Lower lobe of right lung (tissue), 2 donors: ENCODE measurements at places on chromosomes 4 and X. TPM values are rescaled to one million over a fixed set of nuclear protein-coding genes. Genes with fewer than 3 reads are reported as not detected.

DNA sequence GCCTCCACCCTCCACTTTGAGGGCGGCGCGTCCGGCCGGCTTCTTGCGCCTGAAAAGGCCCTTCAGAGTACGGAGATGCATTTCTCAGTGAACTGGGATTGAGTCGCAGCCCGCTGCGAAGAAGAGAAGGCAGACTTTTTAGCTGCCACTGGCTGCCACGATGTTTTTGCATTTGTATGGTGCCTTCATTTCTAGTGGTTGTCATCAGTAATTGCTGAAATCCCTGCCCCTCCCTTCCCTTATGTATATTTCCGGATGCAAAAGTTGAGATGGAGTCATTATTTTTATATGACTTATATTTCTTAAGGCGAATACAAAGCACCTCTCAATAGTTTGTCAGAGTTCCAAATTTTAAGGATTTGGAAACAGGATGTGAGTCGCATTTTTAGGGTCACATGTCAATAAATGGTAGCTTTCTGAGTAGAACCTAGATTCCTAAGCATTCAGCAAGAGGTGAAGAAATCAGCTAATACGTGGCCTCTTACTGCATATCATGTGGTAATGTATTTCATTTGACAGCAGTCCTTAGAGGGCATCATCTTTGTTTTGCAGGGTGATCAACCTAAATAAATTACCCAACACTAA, 658 bp downstream of the ATP6AP2 start:
- DNase-seq, result no peak
- no peaks in the 10 kb centered on the region for H3K27me3 ChIP-seq
- no peaks in the 10 kb centered on the region for H3K36me3 ChIP-seq
- H3K4me1 ChIP-seq, result peaks cover 11% of the 10 kb centered on the region

- no peak overlapping the region for H3K27ac ChIP-seq
- no peaks in the 10 kb centered on the region for H3K4me1 ChIP-seq
- no peak overlapping the region for H3K4me3 ChIP-seq
- no peak for DNase-seq
- no peaks in the 10 kb centered on the region for H3K27me3 ChIP-seq
These were observed 30.1 kb downstream of the NEIL3 start for GRCh38 chr4:177339477-177340374.

- no peak overlapping the region for H3K27ac ChIP-seq
- no peaks in the 10 kb centered on the region for H3K36me3 ChIP-seq
- H3K27me3 ChIP-seq, result no peaks in the 10 kb centered on the region
- DNase-seq, result no peak
- no peak overlapping the region for H3K4me3 ChIP-seq
- H3K4me1 ChIP-seq, result peaks cover 21% of the 10 kb centered on the region
These were observed 57.3 kb downstream of the FRYL start for GRCh38 chr4:48722509-48723446.

DNA sequence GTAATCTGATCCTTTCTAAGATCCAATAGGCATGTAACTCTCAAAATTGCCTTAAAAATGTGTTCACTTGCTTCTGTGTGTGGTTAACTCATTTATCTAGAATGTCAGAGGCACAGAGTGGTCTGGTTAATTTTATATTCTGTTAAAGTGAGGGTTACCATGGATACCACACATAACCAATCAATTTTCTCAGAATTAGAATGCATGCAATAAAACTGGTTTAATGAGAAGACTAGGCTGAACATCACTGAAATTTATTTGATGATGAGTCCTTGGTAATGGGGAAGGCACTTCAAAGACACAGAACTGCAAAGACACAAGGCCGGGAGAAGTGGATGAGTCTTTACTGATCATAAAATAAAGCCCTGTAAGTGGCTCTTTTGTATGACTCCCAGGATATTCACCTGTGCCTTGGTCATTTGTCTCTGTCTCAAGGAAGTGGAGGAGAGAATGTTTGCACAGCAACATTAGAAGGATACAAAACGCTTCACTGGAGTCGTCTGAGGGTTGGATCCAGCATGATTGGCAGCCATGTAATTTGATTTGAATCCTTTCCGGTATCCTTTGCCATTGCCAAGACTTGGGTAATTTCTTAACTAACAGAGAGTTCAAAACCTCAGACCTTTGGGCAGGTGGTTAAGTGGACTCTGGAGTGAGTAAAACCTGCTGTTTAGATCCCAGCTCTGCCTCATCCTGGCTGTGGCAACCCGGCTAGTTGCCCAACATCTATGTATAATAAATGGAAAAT, 94.0 kb upstream of the RBPJ start:
- no peaks in the 10 kb centered on the region for H3K4me1 ChIP-seq
- no peak overlapping the region for H3K4me3 ChIP-seq
- no peak overlapping the region for H3K27ac ChIP-seq
- no peaks in the 10 kb centered on the region for H3K27me3 ChIP-seq

GRCh38 chrX:15989716-15990115, 133.6 kb upstream of the GRPR start:
- DNase-seq, result no peak
- H3K4me3 ChIP-seq, result no peak overlapping the region
- no peaks in the 10 kb centered on the region for H3K27me3 ChIP-seq

The NHSL2 gene
- 12.7 TPM for total RNA-seq

The TMSB15C gene
- total RNA-seq, result 1.2 TPM
